Activated CD8-positive, alpha-beta memory T cell treated with anti-CD3 and anti-CD28 coated beads for 1 hour (primary cell): ENCODE measurements at places on chromosomes 2 and 18.

DNA sequence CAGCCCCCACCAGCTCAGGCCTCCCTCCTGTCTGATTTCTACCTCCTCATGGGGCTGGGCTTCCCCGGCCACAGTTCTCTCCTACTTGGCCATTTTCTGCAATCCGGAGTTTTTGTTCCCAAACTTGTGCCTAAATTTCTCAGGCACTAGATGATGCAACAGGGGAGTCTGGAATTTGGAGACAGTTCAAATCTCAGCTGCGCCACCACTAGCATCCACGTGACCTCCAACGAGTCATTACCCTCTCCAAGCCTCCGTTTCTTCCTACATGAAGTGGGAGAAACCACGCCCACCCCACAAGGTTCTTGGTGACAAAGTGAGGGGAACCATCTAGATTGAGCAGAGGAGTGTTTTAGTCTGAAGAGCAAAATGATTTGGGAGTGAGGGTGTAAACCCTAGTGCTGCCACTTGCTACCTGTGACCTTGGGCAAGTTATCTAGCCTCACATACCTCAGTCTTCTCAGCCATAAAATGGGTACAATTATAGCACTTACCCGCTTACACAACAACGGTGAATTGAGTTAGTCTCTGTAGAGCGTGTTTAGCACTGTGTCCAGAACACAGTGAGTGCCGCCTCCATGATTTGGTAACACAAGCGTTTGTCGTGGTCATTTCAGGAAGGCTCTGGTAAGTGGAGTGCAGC is 61.4 kb upstream of the ASAP2 start:
- no peak for DNase-seq

GRCh38 chr2:160943414-160943813 is 216.8 kb upstream of the TANK start:
- no peak for DNase-seq

- no peak for DNase-seq
Observed at GRCh38 chr2:11930211-11930761, 183.9 kb downstream of the LPIN1 start.

DNA sequence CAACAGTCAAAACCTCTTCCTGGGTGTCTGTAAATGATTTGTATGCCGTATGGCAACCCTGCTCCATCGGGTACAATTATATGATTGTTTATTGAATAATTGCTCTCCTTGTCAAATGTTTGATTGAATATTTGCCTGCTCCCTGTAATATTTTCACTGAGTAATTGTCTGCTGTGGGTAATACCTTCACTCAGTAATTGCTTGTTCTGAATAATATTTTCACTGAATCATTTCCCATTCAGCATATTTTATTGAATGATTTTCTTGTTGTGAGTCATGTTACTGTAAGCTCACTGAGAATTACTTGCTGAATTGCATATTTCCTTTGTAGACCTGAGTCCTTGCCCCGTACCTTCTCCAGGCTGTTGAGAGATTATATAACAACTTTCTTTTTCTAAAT is 535.2 kb downstream of the METTL4 start:
- no peak for DNase-seq

DNA sequence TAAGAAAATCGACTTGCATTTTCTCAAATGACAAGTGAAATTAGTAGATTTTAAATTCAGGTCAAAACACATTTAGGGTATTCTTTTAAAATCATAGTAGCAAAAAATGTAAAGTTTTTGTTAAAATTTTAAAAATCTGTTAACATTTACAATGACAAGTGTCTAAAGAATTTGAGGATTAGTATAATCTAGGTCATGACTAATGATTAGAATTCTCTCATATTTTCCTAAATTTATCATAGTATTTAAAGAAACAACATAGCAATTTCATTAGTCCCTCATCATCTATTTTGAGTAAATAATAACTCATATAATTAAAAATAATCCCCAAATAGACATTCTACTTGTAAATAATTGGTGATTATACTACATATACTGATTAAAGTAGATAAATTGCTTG is 23.6 kb downstream of the THUMPD2 start:
- DNase-seq = no peak

DNA sequence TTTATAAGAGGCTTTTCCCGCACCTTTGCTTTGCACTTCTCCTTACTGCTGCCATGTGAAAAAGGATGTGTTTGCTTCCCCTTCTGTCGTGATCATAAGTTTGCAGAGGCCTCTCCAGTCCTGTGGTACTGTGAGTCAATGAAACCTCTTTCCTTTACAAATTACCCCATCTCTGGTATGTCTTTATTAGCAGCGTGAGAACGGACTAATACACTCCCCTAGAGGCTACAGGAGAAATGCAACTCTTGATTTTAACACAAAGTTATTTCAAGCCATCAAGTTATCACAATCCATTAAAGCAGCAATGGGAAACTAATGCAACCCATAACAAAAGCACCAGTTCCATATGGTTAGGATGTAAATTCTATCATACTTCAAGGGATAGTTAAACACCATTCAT is 1378.8 kb upstream of the DDX18 start:
- DNase-seq = no peak

GRCh38 chr2:57497489-57498096 is 549.0 kb upstream of the VRK2 start:
- no peak for DNase-seq

DNA sequence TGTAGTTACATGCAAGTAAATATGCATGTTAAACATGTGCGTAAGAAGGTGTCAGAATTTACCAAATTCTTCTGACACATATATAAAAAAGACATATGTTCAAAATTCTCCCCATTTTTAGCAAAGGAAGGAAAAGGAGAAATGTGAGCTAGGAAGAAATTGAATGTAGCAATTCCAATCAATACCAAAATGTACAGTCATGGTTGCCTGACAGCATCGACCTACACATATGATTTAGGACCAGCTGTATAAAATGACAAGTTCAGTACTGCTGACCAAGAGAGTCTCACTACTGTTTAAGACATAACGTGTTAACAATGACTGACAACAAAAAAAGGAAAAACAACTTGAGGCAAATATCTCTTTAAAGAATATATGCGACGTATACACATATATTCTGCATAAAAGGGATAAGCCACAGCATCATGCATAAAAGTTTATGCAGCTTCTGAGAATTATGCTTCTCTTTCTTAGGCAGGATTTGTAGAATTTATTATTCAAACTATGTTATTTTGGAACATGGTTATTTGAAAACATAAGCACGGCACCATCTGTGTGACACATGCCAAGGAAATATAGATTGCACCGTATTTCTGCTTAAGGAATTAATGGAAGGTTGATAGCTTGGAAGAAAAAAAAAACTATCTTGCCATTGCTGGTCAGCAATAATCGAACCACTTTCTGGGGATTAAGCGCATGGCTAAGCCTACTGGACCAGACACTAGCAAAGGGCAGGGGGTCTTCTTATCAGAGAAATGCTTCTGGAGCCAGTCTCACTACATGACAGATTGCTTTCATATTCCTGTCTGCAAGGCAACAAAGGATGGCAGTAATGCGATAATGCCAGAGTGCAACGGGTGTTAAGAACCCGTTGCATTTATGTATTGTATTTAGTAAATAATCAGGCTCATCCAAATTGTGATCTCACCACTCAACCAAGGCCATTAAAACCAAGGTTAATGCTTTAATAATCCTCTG is 154.0 kb downstream of the WDPCP start:
- no peak for DNase-seq

- no peak for DNase-seq
Observed at GRCh38 chr2:20184067-20184938, 40.6 kb downstream of the SDC1 start.

- no peak for DNase-seq
Observed at GRCh38 chr2:71686781-71687180, 233.4 kb downstream of the DYSF start.

DNA sequence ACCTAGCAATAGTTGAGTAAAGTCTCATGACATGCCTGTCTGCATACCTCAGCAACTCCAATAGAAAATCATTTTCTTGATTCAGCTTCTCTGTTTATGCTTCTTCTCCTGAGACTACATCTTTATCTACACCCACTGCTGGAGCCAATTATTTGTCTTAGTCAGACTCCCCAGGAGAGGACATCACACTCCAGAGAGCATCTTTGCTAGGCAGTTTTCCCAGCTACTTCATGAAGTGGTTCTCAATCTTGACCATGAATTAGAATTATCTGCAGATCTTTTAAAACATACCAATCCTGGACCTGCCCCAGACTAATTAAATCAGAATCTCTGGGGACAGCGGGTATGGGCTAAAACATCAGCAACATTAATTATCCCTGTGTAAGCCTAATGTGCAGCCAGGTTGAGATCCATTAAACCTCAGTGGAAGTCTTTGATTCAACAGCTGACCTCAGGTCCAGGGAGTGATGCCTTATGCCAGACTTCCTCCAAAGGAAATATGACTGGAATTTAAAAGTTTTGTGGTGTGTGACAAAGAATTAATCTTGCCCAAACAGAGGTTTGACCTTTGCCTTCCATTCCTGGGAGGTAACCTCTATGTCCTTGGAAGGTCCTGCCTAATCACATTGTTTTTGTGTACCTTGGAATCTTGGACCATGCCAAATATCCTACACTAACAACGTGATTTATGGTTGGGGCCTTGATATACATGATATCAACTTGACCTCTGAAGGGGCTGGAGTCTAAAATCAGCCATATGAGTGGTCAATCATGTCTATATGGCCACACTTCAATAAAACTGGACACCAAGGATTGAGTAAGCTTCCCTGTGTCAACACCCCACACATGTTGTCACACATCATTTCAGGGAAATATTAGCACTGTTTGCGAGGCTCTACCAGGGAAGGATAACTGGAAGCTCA is 99.3 kb upstream of the DNAJC10 start:
- no peak for DNase-seq

GRCh38 chr18:43965691-43966090 is 688.4 kb upstream of the SYT4 start:
- DNase-seq = no peak

GRCh38 chr2:34831096-34831495 is 1232.0 kb upstream of the FAM98A start:
- no peak for DNase-seq

DNA sequence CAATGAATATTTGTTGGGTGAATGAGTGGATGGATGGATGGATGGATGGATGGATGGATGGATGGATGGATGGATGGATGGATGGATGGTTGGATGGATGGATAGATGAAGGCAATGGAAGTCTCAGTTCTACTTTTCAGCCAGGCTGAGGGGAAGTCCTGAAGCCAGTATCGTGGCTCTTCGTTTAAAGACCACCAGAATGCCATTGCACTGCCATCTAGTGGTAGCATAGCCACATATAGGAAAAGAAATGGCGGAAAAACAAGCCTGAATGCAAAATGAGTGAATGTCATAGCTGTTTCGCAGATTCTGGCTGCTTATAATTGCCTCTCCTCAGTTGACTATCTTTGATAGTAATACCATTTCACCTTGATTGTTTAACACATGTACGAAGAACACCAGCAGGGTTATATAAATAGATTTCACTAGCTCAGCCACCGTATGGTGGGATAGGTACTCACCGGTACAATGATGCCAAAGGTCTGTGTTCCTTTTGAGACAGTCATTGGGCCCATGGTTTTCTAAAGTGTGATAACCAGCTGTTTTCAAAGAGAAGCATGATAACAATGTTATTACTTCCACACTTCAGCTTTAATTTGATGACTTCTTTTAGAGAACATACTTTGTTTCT is 62.3 kb upstream of the GREB1L start:
- peak; percentile 11 for DNase-seq

DNA sequence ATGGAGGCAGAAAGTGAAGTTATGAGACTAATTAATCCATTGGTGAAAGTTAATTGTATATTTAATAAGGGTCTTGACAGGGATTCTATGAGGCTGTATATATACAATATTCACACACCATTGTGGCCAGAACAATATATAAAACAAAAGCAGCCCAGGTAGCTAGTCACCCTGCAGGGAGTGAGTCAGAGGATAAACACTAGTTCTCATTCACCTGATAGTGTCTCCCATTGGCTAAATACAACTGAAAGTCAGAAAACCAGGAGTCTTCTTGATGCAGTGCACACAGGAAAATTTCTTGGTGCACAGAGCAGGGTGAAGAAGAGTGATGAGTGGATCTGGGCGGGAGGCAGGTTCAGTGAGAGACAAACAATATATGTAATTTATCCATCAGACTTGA is 465.2 kb downstream of the ERBB4 start:
- DNase-seq = no peak

DNA sequence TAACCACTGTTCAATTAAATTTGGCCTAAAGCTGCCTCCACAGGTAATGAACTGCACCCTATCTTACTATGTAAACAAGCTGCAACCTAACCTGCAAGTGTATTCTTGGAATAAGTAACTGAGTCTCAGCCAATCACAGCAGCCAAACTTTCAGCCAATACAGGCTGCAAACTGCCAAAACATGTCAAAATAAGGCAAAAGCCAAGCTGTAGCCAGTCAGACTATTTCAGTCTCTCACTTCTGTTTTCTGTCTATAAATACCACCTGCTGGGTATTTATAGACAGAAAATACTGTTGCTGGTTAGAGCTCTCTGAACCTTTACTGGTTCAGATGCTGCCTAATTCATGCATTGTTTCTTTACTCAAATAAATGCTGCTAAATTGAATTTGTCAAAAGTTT is 14.3 kb downstream of the C2orf76 start:
- no peak for DNase-seq

- DNase-seq = no peak
Observed at GRCh38 chr18:275486-275885, 7.6 kb upstream of the THOC1 start.

DNA sequence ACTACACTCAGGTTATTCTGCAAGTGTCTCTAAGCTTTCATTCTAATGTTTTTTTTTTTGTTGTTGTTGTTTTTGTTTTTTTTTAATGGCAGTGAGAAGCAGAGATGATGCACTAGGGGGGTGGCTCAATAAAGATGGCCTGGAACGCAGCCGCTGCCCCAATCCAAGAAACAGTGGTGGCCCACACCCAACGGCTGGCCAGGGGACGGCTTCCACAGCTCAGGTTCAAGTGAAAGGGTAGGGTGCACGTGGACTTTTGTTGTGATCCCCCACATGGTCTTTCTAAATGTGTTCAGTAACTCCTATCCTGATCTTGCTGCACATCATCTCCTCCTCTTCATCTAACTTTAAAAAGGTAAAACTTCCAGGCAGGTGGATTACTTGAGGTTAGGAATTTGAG is 190.1 kb downstream of the NDUFA10 start:
- DNase-seq = no peak

DNA sequence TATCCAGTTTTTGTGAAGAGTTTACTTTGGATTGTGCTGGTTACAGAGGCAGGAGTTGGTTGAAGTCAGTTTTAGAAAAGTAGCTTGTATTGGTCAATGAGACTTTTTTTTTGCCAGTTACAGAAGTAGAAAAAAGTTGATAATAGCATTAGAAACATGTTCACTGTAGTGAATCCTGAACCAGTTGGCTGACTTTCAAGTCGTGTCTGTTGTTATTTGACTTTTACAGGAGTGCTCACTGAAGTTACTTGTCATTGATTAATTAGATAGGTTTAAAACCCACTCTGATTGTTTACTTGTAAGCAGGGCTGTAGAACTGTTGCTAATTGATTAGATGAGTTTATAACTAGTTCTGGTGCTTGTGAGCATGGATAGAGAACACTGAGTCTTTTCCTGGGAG is 312.0 kb upstream of the VWC2L start:
- no peak for DNase-seq

GRCh38 chr2:238857959-238858358 is 10.1 kb downstream of the TWIST2 start:
- no peak for DNase-seq

GRCh38 chr2:10009271-10009810 is 34.0 kb upstream of the KLF11 start:
- DNase-seq = no peak

GRCh38 chr2:20080839-20081415 is 29.5 kb upstream of the LAPTM4A start:
- no peak for DNase-seq
